ENCODE measurements at places on chromosomes 4 and X.

DNA sequence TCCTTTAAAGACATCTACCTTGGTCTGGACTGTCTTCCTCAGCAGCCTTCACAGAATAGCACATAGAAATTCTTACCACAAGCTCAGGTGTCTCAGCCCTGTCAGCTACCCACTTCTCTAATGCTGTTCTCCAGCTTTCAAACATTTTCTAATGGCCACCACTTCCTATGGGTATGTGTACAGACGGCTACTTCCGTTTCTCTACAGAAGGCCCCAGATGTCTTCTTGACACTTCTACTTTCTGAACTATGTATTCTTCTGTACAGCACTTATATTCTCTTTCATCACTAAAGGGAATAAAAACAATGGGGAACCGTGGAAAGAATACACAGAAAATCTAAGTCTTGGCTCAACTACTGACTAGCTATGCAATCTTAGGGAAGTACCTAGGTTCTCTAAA is 13.3 kb downstream of the OPHN1 start:
- DNase-seq: peak; percentile 44

- peak; percentile 57 for DNase-seq
These were observed 687 bp downstream of the CDK16 start for GRCh38 chrX:47218920-47219815.

DNA sequence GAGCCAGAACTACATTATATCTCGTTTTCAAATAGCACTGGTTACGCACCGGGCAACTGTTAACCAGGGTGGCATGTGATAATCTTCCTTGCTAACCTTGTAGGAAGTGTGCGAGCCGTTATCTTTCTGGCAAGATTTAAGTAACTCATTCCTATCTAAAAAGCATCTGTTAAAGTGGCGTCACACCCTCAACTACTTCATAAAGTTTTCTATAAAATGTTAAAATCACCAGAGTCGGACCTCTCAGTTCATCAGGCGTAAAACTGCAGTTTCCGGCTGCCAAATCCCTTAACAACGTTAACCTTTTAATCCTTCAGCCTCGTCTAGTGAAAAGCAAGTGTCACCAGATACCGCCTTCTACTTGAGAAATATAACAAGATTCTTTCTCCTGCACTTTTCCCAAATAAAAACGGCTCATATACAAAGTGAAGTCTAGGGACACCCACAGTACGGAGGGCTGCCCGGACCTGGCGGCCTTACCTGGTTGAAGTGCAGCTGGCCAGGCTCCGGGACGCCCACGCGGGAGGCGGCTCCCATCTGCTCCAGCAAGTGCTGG is 1.2 kb downstream of the SLC39A8 start:
- peak; percentile 18 for DNase-seq

DNA sequence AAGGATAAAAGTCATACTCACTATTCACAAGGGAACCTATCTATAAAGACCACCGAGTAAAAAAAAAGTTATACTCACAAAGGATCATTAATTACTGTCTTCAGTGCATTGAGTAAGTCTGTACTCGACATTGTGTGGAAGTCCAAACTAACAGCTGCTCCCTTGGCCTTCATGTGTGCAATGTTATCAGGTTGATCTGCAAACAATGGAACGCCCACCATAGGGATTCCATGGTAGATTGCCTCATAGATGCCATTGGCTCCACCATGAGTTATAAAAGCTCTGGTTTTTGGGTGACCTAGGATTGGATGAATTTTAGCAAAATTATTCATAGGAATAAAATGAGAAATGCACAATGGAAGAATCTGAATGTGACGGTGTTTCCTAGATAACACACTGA is 10.6 kb downstream of the UGT2B4 start:
- no peak for DNase-seq

- no peak for DNase-seq
These were observed 41.7 kb downstream of the VEGFC start for GRCh38 chr4:176751061-176751460.

DNA sequence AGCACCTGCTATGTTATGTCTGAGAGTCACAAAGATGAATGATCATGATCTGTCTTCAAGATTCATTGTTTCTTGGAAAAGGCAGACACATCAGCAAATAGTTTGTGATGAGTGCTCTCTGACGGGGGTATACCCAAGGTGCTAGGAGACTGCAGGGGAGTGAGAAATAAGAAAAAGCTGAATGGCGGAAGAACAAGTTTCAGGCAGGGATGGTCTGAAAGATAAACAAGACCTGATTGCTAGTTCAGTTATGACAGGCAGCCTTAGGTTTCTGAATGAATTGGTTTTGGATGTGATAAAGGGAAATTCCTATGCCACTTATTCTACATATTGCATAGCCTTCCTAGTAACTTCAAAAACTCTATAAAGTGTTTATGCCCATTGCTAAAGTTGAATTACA is 327.0 kb upstream of the DKK2 start:
- DNase-seq: no peak

DNA sequence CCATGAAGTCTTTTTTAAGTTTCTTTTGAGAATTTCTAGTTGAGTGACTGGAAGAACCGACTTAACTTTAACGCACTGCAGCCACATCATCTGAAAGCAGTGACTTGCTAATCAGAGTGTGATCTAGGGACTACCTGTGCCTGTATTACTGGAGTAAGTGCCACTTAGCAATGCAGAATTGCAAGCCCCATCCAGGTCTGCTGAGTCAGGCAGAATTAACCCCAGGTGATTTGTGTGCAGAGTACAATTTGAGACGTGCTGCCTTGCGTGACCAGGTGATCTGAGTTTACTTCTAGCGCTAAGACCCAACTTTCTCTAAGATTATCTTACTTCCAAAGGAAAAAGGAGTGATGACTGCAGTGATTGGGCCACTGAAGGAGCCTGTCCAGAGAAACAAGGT is 85.3 kb downstream of the CLCN4 start:
- no peak for DNase-seq

- DNase-seq: no peak
These were observed 55.3 kb downstream of the SH2D1A start for GRCh38 chrX:124401696-124402095.

DNA sequence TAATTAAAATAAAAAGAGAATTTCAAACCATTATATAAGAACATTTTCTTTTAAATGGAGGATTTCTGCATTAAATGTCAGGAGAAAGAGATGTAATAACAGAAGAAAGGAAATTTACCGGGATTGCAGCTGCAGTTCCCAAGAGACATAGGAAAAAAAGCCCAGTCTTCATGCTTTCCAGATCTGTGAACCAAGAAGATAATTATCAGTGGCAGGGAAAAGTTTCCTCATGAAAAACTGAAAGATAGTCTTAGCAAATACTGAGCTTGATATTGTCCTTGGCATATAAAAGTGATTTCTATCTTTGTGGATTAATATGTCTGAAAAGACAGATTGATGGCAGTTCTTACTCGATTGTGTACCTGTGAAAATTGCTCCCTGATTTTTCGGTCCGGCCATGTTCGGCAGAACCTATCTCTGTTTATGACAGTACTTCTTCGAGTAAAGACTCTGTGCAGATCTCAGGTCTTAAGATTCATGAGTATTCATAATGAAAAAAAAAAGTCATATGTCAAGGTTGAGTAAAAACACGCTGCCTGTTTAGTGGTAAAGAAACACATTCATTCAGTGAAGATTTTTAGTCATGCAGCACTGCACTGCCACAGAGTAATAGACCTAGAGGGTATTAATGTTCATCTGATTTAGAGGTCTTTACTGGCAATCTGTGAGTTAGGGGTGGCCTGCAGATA is 29.6 kb downstream of the SPARCL1 start:
- no peak for DNase-seq

GRCh38 chr4:140735317-140735716 is 20.9 kb downstream of the TBC1D9 start:
- no peak for DNase-seq

GRCh38 chrX:149073479-149073878 is 431.6 kb downstream of the IDS start:
- no peak for DNase-seq

DNA sequence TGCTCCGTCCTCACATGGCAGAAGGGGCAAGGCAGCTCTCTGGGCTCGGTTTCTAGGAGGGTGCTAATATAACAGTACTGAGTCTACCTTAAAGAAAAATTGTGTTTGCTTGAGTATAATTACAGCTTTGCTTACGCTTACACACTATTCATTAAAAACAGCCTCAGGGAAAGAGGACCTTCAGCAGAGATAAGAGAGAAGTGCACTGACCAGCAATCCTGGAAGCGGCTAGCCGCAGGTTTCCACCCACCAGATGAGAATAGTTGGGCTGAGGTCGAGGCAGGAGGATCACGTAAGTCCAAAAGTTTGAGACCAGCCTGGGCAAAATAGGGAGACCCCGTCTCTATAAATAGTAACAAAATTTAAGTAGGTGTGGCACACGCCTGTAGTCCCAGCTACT is 15.2 kb upstream of the MRFAP1 start:
- no peak for DNase-seq

GRCh38 chr4:110163327-110164069 is 34.9 kb downstream of the ELOVL6 start:
- DNase-seq: no peak

DNA sequence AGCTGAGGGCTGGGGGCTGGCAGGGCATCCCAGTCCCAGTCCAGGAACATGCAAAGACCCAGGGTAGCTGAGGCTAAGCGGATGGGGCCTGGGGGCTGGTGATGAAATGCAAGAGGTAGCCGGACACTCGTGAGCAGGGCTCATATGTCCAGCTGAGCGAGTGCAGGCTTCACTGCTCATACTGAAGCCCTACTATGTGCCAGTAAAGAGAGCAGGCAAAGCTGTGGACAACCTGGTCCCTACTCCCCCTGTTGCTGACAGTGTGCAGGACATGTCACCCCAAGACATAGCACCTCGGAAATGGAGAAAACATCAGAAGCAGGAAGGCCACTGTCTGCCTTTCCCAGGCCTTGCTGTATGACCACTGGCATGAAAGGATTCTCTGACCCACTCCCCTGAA is 122.4 kb upstream of the STX18 start:
- DNase-seq: no peak

DNA sequence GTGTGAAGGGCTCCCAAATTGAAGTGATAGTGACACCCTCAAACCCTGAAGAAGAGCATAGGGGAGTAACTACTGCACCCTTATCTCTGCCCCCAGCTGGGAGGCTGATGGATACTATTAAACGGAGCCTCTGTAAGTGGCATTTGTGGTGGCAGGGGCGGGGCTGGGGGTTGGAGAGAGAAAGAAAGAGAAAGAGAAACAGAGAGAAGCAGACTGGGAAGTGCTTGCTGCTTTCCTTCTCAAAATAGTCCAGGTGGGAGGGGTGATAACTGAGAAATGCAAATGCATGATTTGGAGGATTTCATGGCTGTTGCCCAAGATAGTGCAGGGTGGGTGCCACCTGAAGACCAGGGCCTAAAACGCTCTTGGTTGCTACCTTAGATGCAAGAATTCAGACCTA is 253.5 kb upstream of the GATB start:
- peak; percentile 41 for DNase-seq

DNA sequence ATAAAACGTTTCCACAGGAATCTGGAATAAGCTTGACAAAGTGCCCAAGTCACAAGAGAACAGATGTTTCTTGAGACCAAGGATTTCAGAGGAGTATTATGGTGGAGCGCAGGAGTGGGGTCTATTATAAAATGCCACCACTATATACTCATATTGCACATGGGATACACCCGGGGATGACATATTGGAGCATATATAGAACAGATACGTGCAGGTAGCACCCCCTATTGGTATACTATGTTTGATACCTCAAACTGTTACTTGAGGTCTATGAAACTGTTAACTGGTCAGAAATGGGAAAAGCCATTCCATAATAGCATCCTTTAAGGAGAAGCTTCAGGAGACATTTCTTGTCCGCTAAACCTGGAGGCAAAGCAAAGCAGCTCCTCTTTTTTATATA is 86.0 kb downstream of the PCYT1B start:
- peak; percentile 6 for DNase-seq

GRCh38 chrX:52988985-52989917 is 30.9 kb upstream of the FAM156A start:
- no peak for DNase-seq

GRCh38 chrX:103927030-103927429 is 35.4 kb upstream of the TMSB15B start:
- DNase-seq: no peak

GRCh38 chr4:36330796-36331195 is 49.4 kb downstream of the DTHD1 start:
- no peak for DNase-seq

- no peak for DNase-seq
These were observed 15.3 kb downstream of the AMER1 start for GRCh38 chrX:64190136-64190740.

Measured in suppressor macrophage treated with lipopolysaccharide for 4 hours (primary cell).